Amniotic stem cell (primary cell): ENCODE measurements at places on chromosomes 12 and 14.

- DNase-seq: no peak
Observed at GRCh38 chr14:34837801-34838322, 37.3 kb downstream of the BAZ1A start.

- no peak for DNase-seq
Observed at GRCh38 chr14:70700955-70701585, 59.4 kb downstream of the TTC9 start.

DNA sequence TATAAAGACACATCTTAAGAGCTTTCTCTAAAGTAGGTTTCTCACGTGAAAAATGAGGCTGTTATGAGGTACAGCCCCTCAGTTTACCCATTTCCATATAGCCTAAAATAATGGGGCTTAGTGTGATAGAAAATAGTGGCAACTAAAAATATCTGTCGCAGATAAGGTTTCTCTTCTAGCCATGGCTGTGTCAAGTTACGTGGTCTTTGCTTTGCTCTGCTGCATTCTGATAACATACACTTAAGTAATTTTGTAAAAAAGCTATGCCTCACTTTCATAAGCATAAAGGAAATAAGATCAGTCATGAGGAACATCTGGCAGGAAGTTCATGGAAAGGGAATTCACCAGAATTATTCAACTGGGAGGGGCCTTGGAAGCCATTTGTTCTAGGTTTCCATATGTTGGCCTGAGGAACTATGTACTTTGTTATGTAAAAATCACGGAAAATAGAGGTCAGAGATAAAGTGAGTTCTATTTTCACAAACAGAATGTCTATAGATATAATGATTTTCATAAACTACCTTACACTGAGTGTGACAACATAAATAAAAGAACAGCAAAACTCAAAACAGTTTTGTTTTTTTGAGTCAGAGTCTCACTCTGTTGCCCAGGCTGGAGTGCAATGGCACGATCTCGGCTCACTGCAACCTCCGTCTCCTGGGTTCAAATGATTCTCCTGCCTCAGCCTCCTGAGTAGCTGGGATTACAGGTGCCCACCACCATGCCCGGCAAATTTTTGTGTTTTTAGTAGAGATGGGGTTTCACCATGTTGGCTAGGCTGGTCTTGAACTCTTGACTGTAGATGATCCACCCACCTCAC is 195.6 kb upstream of the KRR1 start:
- DNase-seq: peak; percentile 34

GRCh38 chr12:115147916-115148315 is 463.9 kb upstream of the TBX3 start:
- no peak for DNase-seq
